ENCODE measurements at places on chromosomes 11 and 22. TPM values are rescaled to one million over a fixed set of nuclear protein-coding genes. Genes with fewer than 3 reads are reported as not detected.

GRCh38 chr11:130434521-130435223, 6.3 kb upstream of the ADAMTS8 start:
- peak; percentile 91 for DNase-seq

DNA sequence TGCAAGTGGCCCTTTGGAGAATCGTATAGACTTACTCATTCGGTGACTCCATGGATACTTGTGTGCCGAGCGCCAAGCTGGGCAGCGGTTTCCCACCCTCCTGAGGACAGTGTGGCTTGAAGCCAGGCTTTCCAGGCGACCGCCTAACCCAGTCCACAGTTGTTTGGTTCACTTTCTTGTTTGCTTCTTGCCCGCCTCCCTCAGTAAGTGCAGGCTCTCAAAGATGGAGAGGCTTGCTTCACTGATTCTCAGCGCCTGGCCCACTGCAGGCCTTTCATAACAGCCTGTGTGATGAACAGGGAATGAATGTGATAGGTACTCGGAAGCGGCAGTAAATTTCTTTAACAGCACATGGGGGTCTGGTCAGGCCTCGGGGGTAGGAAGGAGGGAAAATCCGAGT, 11.2 kb upstream of the MDK start:
- no peak for DNase-seq

Gene TUB
- 23.7 TPM for total RNA-seq

- no peak for DNase-seq
Measured at GRCh38 chr11:78038697-78039313, 15.7 kb upstream of the KCTD14 start.
